ENCODE measurements at places on chromosomes 4 and X.

DNA sequence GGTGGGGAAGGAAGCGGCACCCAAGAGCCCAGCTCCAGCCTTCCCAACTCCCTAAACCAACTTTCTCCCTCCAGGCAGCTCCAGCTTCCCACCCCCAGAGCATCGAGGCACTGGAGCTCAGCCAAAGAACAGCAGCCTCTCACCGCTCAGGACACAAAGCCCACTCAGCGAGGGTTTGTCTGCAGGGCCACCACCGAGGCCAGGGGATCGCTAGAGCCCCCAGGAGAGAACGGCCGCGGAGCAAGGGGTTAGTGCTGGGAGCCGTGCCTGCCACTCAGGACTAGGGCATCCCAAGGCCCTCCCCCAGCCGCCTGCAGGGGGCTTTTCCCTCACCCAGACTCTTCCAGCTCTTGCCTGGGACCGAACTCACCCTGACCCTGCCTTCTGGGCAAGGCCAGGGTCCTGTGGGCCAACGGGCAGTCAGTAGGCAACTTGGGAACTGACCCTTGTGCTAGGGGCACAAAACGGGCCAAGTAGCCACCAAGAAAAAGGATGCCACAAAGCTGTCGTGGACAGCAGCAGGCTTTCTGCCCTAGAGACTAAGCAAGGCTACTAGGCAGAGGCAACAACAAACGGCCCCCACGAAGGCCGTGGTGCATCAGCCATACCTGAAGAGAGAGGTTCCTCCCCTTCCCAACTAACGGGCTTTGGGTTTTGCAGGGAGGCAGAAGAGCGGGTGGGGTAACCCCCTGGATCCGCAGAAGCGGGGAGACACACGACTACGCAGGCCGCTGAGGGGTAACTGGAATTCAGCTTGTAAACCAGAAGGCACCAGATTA is 2.3 kb downstream of the HCFC1 start:
- no peak for DNase-seq

DNA sequence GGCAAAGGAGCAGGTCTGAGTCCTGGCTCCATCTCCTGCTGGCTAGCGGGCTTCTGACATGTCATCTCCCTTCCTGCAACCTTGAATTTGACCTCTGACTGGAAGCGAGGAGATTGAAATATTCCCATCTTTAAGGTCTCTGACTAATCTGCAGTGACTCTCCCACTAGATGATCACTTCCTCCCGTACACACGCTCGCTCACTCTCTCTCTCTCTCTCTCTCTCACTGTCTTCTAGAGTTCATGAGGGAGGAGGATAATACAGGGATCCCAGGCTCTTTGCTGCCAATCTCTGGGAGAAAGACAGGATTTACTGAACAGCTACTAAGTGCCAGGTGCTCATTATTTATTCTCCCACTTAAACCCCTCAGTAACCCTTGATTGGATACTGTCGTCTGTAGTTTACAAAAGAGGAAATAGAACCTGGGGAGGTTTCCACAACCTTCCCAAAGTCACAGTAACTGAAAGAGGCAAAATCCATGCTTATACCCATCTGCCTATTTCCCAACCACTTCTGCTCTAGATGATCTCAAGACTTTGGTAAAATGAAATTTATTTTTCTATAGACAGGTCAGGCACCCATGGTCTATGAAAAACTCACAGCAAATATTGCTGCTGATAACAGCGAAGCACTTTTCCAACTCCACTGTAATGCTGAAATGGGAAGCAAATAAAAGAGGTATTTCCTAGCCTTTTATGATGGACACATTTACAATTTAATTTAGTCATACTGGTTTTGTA is 193.5 kb upstream of the C1QTNF7 start:
- DNase-seq, result no peak

DNA sequence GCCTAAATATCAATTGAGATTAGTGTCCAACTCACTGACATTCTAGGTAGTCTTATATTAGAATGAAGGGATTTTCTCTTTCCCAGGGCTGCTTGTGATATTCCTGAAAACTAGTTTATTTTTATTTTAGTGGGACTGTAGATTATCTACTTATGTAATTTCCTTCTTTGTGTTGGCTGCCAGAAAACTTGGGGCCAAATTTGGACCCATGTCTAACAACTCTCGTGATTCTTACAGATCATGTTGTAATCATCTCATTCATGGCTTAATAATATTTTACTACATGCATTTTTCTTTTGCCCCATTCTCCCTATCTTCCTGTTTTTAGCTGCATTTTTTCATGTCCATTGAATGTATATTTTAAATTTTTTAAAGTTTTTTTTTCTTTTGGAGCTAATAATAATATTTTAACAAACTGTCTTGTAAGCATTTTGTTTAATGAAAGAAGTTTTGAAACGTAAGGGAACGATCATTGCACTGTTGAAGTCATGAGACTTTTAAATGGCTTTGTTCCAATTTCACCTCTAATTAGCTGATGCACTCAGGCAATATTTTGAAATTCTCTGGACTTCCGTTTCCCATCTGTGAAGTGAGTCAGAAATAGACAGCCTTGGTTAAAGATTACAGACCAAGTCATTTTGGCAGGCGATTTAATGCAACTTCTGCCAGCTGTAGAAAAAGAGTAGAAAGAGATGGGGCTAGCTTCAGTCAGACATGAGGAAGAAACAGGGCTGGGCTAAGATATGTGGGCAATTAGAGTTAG is 14.3 kb upstream of the TDO2 start:
- no peak for DNase-seq

DNA sequence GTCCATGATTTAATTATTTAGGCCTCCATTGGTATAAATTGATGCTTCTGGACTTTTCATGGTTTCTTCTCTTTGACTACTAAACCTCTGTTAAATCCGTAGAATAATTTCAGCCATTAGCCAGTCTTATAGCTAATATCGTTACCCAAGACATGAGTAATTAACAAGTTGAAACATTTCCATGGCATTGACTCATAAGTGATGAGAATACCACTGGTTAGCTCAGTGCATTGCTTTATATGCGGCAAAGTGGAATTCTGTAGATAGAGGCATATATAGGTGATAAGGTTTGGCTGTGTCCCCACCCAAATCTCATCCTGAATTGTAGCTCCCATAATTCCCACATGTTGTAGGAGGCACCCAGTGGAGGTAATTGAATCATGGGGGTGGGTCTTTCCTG is 80.6 kb downstream of the VCX2 start:
- no peak for DNase-seq

GRCh38 chr4:24089851-24090534 is 200.1 kb upstream of the PPARGC1A start:
- DNase-seq, result no peak

DNA sequence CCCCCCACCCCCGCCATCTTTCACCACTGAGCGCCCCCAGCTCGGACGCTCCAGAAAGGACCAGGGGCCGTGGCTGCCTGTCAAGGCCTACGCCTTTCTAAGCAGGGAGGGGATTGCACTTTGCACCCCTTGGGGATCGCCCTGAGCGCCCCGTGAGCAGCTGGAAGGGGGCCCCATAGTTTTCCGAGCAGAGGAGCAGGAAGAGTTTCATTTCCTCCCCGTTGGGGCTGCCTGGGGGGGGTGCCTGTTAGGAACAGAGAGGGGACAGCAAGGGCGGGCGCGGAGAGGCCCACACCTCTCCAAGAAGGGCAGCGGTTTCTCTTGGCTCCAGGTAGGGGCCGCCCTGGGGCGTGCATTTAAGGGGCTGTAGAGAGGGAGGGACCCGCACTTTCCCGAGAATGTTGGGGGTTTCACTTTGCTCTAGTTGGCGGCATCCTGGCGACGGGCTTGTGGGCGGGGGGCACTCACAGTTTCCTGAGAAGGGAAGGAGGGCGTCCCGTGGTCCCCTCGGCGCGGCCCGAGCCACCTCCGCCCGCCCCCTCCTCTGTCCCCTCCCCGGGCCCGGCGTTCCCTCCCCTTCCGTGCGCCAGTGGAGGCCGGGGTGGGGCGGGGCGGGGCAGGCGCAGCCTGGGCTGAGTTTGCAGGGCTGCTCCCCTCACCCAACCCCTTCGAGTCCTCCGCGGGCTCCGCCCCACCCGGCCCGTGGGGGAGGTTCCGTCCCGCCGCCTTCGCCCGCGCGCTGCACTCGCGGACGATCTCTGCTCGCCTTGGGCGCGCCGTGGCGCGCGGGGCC is 82.3 kb upstream of the CD99 start:
- no peak for DNase-seq

DNA sequence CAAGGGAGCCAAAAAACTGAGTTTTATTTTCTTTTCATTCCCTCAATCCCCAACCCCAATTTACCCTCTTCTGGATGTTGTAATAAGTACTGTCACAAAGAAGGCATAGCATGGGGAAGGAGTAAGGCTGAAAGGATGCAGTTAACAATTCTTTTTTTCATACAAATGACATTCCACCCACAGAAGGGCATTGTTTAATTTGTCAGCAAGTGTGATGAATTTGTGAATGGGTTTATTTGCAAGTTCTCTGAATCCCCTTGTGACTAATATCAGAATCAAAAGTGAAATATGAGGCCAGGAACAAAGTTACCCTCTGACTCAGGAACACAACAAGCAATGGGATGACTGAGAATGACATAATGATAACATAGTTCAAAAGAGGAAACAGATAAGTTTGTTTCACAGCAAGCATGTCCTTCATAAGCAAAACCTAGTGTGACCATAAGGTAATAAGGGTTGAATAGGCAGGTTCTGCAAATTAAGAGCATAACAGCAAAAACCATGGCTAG is 2.1 kb downstream of the GEMIN8 start:
- no peak for DNase-seq

DNA sequence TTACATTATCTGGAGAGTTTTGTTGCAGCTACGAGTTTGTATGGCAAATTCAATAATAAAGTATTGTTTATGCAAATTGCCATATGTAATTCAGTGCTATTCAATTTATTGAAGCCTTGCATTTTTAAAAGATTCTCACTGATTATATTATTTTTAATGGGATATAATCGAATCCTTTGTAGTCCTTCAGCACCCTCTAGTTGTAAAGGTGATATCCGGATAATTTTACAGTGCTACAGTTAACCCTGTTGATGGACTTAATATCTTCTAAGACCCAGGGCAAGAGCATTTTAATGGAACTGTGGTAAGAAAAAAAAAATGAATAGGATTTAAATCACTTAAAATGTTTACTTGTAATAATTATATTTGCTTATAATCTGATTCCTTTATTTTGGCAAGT is 48.5 kb upstream of the GRIA2 start:
- DNase-seq, result no peak

DNA sequence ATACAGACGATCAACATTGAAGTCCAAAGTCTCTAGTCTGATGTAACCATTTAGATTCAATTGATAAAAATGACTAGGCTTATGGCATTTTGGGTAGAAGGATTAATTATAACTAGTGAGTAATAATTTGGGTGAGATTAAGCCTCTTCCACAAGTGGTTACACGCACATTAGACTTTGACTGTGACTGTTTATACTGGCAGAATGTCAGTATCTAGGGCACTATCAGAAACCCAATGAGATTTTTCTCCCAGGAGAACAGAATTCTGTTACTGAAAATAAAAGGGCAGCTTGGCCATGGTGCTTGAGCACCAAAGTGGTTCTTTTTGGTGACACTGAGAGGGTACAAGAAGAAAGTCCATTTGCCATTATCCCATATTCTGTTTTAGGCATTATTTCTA is 3.3 kb downstream of the PLS3 start:
- DNase-seq, result peak; percentile 7

GRCh38 chr4:49044270-49044669 is 58.2 kb downstream of the CWH43 start:
- no peak for DNase-seq

Measured in NCI-H2029 treated with DMSO at 0.1 percent for 48 hours (cell line).